ENCODE measurements at places on chromosomes 1 and 21.

DNA sequence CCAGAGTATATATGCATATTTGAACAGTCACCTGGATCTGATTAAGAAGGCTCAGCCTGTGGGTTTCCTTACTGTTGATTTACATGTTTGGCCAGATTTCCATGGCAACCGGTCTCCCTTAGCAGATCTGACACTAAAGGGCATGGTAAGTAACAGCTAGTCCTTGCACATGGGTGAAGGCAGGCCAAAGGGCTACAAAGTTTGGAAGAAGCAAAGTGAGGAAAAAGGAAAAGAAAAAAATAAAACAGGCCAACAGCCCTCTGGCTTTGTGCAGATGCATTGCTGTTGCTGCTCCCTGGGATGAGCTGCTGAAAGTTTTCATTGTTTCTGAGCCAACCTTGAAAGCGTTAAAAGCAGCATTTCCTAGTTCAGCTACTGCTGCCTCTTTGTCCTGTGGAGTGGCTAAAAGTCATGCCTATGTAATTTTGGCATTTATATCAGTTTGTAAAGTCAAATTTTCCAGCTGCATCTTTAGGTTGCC lies 176.5 kb upstream of the HOOK1 start:
- no peak for DNase-seq

GRCh38 chr1:36125129-36125991 lies at the start of gene COL8A2:
Gene COL8A2, minus strand, starts transcription at chr1:36125222. Its CDS starts 24,980 bp downstream, at chr1:36100242.
- no peak for DNase-seq

- DNase-seq, result no peak
These were observed 486.3 kb downstream of the TTLL7 start for GRCh38 chr1:83512373-83513193.

- DNase-seq, result no peak
These were observed 23.8 kb downstream of the WNT3A start for GRCh38 chr1:228030451-228031201.

DNA sequence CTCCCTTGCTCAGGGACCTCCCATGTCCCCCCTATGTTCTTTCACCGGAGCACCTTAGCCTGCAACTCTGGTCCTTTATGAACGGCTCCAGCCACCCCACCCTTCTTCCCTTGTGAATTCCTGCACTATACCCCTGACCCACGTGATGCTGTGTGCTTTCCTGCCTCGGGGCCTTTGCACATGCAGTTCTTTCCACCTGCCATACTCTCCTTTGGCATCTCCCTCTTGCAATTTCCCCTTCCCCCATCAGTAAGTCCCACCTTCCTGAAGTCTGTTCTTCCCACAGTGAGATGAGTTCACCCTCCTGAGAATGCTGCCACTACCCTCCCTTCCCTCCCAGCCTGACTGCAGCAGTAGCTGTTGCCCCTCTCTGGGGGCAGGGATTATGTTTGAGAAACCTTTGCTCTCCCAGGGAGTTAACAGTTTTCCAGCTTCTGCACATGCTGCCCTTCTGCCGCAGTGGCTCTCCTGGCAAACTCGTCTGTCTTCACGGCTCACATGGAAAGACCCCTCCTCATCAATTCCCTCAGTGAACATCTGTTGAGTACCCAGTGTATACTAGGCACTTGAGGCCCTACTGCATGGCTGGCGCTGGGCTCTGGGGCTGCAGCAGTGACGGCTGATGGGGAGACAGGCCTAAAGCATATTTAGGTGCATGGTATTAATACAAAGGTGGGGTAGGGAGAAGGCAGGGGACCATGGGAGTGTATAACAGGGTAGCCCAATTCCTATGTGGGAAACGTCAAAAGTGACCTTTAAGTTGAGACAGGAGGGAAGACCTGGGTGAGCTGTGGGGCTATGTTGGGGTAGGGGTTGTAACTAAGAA lies 9.7 kb downstream of the ZNF362 start:
- no peak for DNase-seq

DNA sequence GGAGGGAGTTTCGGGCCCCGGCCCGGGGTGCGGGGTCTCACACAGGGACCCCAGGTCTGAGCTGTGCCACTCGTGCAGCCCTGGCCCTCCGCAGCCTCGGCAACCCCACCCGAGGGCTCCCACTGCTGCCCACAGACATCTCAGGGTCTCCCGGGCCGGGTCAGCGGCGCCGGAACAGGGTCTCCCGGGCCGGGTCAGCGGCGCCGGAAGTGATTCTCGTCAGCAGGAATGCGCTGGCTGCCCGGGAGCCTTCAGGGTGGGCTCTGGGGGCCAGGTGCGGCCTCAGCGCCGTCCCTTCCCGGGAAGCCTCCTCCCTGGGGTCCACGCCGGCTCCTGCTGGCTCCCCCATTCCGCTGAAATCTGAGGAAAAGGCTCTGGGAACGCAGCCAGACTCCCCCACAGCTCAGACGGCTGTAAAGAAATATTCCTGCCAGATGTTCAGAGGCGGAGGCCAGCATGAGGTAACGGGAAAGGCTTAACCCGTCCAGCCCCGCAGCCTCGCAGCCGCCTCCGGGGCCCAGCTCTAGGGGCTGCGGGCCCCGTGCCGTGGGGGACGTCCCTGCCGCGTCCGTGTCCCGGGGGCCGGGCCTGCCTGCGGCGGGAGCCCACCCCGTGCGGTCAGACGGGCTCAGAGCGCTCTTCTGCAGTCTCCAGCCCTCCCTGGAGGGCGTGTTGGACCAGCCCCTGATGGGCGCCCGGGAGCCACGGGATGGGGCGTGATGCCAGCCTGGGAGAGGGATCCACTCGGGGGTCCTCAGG lies 8.7 kb upstream of the COL6A1 start:
- DNase-seq, result no peak

DNA sequence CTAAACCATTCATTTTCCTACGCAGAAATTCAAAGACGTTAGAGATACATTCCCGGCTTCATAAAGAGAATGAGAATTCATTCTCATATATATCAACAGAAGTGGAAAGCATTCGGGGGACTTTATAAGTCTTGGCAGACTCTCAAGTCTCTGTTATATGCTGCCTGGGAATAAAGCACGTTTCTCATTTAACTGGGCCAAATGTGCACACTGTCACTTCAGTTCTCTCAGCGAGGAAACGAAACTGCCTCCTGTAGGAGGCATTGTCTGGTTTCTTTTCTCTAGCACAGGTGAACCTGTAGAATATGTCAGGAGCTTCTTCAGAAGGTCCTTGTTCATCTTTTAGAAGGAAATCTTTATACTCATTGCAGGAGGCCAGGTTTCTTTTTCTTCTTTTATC lies 367.6 kb downstream of the PTBP2 start:
- no peak for DNase-seq

DNA sequence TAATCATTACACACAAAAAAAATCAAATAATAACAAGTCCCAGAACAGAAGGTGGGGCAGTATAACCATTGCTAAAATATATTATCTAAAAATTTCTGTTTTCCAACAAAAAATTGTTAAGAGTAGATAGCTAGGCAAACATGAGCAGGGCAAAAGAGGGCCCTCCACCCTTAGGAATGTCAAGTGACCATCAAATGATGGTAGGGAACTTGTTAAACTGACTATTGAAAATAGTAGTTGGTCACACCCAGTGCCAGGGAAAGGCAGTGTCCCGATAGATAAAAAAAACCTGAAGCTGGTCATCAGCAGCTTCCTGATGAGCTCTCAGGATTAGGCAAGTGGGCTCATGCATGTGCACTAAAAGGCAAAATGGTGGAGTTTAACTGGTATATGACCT lies 18.4 kb upstream of the COP1 start:
- no peak for DNase-seq

GRCh38 chr1:20428841-20429240 lies 57.2 kb downstream of the CAMK2N1 start:
- DNase-seq, result no peak

GRCh38 chr1:11837767-11838348 lies 9.7 kb downstream of the NPPA start:
- no peak for DNase-seq

GRCh38 chr1:237864338-237865244 lies 26.1 kb downstream of the ZP4 start:
- DNase-seq, result peak; percentile 88

- DNase-seq, result no peak
These were observed 176.1 kb upstream of the CSF3R start for GRCh38 chr1:36658838-36659237.

- no peak for DNase-seq
These were observed 16.8 kb downstream of the UCK2 start for GRCh38 chr1:165844114-165844798.

DNA sequence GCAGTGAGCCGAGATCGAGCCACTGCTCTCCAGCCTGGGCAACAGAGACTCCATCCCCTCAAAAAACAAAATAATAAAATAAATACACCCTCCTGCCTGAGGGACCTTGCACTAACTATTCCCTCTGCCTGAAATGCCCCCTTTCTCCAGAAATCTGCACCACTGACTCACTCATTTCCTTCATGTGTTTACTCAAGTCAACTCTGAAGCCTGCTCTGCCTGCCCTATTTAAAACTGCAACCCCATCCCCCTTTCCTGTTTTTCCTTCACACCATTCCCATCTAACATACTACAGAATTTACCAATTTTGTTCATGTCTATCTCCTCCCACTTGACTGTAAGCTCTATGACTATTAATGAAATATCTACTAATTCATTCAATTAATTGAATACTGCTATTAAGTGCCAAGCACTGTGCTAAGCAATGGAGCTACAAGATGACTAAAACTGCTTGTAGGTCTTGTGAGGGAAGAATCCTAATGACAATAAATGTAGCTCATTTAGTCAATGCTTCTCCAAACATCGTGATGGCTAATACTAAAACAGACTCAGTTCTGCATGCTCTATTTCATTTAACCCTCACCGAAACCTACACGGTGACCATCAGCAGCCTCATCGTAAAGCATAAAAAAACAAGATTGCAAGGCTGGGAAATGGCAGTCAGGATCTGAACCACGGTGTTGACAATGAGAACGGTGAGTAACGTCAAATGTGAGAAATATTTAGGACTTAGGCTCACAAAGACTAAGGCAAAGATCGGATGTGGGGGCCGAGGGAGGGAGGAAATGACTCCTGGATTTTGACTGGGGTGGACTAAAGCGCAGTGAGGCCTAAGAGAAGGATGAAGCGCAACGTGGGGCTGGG lies 749 bp upstream of the TMEM39B start:
- DNase-seq, result no peak

- peak; percentile 52 for DNase-seq
These were observed 101.0 kb downstream of the PDE9A start for GRCh38 chr21:42754270-42754933.

DNA sequence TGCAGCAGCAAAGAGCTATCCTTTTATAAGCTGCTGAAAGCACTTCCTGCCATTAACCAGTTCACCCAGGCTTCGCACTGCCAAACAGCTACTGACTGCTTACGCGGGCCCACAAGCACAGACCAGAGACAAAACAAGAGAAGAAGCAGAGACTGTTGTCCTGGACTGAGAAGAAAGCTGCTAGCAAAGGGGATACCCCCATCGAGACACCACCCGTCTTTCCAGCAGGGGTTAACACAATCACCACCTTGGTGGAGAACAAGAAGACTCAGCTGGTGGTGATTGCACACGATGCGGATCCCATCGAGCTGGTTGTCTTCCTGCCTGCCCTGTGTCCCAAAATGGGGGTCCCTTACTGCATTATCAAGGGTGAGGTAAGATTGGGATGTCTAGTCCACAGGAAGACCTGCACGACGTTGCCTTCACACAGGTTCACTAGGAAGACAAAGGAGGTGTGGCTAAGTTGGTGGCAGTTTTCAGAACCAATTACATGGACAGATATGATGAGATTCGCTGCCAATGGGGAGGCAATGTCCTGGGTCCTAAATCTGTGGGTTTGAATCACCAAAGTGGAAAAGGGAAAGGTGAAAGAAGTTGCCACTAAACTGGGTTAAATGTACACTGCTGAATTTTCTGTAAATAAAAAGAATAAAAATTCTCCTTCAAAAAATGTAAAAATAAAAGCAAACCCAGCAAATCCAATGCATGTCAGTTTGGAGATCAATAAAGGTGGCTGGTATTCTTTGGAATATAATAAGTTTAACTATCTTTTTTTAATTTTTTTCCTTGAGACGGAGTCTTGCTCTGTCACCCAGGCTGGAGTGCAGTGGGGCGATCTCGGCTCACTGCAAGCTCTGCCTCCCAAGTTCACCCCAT lies 1.2 kb downstream of the FMO5 start:
- DNase-seq, result no peak

DNA sequence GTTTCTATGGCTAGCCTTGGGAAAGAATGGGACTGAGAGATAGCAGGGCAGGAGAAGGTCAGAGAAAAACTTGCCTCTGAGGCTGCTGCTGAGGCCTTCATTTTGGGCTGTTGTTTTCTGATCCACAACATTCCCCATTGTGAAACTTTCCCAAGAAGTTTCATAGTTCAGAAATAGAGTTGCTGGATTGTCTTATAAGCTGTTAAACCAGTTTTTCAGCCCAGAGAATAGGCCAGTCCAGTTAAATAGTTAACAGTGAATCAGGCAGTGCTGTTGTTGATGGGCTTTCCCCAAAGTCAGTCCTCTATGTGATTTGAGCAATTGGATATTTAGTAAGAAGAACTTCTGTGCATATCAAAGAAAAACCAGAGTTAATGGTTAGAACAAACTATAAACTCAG lies 77.0 kb downstream of the C21orf91 start:
- DNase-seq, result no peak

GRCh38 chr1:172477741-172478140 lies 33.9 kb upstream of the PIGC start:
- DNase-seq, result no peak

DNA sequence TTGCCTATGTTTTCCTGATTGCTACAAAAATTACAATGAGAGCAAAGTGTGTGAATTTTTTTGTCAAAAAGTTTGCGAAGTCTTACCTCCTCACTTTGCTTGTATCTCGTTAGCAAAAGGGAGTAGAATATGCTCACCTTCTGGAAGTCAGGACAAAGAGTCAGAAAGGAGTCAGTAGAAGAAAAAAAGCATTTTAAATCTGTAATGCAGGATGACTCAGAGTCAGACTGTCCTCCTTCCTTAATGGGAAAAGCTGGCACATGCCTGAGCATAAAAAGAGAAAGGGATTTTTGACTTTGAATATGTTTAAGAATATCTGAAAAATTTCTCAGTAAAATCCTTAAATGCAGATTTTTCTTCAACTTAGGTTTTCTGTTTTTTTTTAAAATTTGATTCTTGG lies 14.2 kb upstream of the VN1R5 start:
- DNase-seq, result no peak

DNA sequence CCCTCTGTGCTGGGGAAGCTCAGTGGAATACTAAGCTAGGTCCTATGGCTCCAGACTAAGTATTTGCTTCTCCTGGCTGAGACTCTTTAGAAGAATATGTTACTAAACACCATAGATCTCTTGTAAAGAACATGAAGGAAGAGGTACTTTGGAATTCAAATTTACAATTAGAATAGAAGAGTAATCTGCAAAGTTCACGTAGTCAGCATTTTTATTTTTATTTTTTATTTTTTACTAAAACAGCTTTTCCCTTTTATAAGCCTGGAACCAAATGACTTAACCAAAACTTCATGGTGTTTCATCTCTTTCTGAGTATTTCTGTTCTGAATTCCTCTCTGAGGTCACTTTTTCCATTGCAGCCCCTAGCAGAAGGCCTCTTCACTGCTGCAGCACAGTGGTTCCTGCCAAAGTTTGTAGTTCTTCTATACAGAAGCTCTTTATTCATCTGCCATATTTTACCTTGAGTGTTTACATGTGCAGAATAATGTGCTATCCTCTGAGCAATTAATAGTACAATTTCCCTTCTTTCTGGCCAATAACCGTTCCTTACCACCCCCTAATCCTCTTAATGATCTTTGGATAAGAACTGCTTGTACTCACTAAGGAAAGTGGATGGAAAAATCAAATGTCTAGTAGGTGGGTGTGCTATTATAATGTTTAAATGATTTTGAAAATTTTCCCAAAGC lies 27.2 kb downstream of the TSEN15 start:
- DNase-seq, result no peak

GRCh38 chr1:18481190-18481920 lies 625 bp downstream of the KLHDC7A start:
- no peak for DNase-seq

GRCh38 chr1:40438391-40439015 lies 11.8 kb upstream of the ZFP69B start:
- no peak for DNase-seq
